ENCODE measurements at places on chromosomes 11 and 22.

GRCh38 chr11:109564241-109564640 is 142.3 kb downstream of the C11orf87 start:
- no peak for DNase-seq

- no peak for DNase-seq
Observed at GRCh38 chr11:94708642-94709041, 59.5 kb upstream of the AMOTL1 start.

DNA sequence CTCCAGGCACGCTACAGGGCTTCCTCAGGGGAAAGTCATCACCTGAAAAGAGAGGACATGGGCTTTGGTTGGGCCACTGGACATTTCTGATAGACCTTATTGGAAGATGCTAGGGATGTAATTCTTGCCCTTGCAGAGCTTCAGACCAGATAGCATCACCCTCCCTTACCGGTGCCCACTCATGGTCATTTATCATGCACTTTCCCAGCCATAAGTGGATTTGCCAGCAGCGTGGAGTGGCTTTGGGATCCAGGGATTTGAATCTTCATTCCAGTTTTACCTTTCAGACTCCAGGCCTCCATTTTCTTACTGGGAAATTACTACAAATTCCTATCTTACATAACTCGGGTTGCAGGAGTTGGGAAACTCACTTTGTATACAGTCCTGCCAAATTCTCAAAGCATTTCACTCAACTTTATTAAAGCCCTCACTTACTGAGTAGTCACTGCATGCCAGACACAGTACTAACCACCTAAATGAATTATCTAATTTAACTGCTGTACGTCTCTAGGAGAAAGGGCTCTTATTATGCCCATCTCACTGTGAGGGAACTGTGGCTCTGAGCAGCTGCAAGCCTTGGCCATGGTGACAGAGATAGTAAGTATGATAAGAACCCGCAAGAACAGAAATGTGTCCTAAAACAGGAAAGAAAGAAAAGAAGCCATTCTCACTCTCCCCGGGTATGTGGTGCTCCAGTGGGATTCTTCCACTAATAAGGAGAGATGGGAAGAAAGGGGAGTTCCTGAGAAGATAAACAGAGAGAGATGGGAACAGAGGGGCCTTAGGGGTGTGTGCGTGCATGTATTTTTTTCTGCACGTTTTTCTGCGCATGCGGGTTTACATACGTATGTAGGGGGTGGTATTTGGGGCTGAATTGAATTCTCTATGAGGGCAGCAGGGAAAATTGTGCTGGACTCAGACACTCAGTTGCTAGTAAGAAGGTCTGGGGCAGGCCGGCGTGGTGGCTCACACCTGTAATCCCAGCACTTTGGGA is 9.7 kb downstream of the CHRM1 start:
- no peak for DNase-seq

DNA sequence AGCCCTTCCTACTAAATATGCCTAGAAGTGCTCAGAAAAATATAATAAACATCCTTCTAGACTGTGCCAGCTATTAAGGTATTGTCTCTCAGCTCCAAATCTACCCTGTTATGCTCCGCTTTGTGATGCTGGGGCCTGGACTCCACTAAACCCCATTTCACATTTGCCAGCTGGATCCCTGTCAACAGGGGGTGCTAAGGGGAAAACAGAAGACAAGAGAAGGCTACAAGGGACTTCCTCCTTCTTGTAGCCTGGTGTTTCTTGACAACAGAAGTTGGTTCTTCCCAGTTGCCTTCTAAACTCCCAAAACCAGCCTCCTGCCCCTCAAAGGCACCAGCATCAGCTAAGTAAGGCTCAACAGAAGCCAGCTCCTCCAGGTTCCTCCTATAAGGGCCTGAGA is 5.2 kb downstream of the NUMA1 start:
- no peak for DNase-seq

GRCh38 chr11:17423533-17424310 is 35.3 kb upstream of the KCNJ11 start:
- DNase-seq: no peak

DNA sequence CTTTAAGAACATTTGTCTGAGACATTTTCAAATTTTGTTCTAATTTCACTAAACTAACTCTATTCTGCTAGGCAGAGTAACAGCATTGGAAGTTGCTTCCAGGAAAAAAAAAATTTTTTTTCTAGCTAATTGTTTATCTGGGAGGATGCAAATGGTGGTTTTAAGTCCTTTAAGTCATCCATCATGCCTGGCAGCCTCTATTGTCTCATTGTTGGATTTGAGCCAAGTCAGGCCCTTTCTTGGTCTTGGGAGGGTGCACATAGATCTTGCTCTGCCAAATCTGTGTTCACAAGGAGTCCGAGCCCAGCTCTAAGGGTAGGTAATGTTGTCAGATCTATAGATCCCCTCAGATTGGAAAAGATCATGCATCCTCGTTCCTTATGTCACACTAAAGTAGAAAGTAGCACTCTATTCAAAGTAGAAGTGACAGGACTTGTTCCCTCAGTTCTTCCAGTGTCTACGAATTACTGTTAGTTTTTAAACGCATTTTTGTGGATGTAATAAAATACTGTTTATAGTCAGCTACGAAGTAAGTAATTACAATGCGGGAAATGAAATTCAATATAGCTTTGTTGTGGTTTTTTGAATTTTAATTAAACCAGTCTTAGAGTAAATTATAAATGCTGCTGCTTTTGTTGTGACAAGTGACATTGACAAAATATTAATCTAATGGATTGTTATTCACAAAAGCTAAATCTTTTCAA is 166.0 kb upstream of the RASSF10 start:
- DNase-seq: no peak

GRCh38 chr11:64391839-64392238 is 32.9 kb downstream of the RPS6KA4 start:
- DNase-seq: no peak

DNA sequence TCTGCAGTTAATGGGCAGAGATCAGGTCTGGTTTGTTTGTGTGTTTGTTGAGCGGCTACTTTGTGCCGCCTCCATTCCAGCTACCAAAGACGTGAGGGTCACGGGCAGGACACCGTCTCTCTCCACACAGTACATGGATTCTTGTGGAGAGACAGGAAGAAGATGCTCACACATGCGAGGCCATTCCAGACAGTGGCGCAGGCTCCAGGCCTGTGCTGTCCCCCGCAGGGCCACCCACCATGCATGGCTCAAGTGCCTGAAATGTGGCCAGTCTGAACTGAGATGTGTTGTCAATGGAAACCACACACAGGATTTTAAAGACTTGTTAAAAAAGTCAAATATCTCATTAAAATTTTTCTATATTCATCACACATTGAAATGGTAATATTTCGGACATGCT is 848.3 kb downstream of the TBC1D22A start:
- DNase-seq: no peak

DNA sequence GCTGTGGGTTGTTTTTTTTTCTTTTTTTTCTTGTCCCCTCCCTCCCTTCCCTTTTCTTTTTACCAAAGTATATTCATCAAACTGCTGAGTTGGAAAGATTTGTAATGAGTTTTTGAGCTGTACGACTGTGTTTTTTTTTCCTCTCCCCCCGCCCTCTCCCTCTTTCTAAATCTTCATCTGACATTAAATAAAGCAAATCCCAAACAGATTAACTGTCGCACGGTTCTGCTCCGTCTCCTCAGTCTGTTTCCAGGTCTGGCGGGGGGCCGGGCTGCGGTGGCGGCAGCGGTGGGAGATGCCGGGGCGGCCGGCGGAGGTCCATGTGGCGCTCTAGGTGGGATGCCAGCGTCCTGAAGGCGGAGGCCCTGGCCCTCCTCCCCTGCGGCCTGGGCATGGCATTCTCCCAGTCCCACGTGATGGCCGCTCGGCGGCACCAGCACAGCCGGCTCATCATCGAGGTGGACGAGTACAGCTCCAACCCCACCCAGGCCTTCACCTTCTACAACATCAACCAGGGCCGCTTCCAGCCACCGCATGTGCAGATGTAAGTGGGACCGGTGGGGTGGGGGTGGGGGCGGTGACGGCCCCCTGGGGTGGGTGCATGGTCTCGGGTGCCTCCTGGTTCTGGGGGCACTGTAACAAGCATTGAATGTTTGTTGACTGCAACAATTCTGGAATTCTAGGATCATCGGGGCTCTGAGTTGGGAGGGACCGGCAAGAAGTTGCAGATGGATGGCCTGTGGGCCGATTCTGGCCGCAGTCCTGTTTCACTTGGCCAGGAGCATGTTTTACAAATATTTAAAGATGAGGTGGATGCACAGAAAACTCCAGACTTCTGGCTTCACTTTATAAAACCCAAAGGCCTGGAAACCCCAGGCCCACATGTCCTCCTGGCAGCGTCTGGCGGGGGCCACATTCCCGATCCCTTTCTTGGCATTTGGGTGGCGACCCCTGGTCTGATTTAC is 13.1 kb downstream of the MPPED1 start:
- no peak for DNase-seq

DNA sequence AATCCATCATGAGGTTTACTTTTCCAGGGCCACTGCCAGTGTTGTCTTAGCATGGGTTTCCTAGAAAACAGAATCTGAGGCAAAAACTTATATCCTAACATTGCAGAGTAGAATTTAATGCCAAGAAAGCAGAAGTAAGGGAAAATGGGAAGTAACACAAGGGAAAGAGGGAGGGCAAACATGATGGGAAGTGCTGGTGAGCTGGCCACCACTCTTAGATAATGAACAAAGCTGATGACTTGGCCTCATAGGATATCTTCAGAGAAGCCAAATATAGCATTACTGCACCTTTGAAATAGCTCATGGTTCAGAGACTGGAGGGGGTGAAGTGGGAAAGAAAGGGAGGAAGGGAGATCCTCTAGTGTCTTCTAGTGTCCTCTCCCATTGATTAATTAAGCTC is 24.8 kb upstream of the CALCB start:
- no peak for DNase-seq

DNA sequence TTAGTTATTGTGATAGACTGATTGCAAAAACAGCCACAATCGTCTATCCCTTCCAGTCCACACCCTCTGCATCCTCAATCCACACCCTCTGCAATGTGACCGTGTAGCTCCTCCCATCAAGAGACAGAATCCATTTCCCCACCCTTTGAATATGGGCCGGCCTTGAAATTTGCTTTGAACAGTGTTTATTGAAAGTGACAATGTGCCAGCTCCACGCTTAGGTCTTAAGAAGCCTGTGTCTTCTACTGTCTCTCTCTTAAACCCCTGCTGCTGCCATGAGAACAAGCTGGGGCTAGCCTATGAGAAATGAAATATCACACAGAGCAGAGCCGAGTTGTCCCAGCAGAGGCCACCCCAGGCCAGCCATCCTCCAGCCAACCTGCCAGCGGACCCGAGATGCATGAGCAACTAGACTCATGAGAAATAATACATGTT is 22.3 kb upstream of the MICAL2 start:
- DNase-seq: no peak

DNA sequence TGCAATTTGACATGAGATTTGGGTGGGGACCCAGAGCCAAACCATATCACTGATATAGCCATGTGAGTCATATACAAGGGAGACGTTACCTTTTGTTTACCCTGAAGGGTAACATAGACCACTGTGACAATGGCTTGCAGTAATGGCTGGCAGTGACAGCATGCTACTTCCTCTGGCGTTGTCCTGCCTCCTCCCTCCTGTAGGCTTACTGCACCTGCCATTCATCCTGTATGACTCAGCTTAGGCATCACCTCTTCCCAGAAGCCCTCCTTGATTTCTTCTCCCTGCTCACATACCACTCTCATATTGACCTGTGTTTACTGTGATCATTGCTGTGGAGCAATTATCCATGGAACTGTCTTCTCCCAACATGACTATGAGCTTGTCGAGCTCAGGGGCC is 12.0 kb upstream of the PVALB start:
- no peak for DNase-seq

DNA sequence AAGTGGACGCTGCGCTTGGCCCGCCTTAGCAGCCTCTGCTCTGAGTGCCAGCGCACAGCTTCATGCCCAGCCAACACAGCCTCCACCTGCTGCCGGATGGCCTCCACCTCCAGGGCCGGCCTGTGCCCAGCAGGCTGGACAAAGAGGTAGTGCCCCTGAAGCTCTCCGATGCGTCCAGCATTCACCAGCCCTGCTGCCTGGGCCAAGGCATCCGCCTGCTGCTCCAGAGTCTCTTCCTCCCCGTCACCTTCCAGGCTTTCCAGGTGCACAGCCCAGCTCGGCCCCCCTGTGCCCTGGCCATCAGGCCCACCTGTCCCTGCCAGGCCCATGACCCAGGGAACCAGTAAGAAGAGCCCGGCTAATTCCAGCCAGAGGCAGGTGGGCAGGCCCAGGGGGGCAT is 2.5 kb downstream of the PCSK7 start:
- no peak for DNase-seq

DNA sequence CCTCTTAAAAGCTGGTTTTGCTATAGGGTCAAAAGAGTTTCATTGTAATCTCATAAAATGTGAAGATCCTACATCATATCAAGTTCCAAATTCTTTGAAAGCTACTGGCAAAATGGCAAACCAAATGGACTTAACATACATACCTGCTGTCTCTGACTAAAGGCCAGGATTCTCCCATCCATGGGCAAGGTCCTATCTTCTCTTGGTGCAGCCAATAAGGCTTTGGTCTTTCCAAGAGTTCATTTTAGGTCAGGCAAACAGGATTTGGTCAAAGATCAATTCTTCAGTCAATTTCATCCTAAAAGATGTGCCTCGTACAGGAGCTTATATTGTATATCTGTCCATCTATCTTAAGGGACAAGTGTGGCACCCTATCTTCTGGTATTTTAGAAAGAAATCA is 49.7 kb downstream of the CADM1 start:
- no peak for DNase-seq

DNA sequence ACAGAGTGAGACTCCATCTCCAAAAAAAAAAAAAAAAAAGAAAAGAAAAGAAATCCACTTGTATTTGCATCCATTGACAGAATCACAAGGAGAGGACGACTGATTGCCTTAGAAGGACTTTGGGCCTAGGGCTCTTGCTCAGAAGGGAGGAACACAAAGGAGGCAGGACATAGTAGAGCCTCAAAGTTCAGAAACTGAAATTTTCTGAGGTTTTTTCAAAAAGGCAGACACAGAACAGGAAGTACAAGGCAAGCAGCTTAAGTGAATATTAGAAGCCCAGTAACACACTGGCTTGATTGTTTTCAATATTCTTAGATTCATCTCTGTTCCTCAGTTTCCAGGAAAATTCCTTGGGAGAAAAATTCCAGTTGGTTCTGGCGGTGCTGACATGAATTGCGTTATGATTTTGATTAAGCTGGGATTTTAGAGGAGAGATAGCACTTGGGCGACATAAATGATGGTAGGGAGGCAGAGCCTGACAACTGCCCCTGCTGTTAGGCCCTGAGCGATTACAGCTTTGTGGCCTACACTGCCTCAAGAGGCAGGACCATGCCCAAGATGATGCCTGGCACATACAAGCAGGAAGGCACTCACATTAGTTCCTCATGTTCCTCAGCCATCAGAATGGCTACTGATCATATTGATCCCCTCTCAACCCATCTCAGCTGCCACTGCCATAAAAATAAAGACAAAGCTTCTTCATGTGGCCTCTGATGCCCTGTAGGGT is 15.3 kb downstream of the CLPB start:
- no peak for DNase-seq

All from memory B cell (primary cell).